NCI-H2081 (cell line): ENCODE measurements at places on chromosomes 7 and 10.
A peak's percentile ranks its signal among the peaks of the same experiment; 100 is the strongest.

DNA sequence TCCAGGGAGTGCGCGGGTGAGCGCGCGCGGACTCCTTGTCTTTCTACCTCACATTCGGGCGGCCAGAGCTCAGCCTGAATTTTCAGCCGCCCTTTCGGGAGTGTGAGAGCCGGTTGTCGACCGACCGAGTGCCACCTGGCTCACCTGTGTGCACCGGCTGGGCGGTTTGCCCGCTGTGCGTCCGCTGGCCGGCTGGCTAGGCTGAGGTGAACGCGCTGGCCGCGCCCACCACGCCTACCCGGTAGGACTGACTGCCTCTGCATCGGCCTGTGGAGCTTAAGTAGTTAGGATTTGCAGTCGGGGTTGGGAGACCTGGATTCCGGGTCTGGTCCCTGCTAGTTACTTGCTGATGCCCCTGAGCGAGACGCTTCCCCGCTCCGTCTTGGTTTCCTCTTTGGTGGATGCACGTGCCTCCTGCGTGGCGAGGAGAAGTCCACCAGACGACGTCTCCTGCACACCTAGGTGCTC is 553 bp downstream of the TSPAN15 start:
- peak; percentile 54 for DNase-seq

- DNase-seq, result no peak
Measured at GRCh38 chr10:105706281-105707026, 1065.4 kb downstream of the SORCS3 start.

- no peak for DNase-seq
Measured at GRCh38 chr7:41529831-41530230, 173.1 kb downstream of the INHBA start.

GRCh38 chr7:85010306-85010705 is 176.6 kb downstream of the SEMA3D start:
- no peak for DNase-seq

DNA sequence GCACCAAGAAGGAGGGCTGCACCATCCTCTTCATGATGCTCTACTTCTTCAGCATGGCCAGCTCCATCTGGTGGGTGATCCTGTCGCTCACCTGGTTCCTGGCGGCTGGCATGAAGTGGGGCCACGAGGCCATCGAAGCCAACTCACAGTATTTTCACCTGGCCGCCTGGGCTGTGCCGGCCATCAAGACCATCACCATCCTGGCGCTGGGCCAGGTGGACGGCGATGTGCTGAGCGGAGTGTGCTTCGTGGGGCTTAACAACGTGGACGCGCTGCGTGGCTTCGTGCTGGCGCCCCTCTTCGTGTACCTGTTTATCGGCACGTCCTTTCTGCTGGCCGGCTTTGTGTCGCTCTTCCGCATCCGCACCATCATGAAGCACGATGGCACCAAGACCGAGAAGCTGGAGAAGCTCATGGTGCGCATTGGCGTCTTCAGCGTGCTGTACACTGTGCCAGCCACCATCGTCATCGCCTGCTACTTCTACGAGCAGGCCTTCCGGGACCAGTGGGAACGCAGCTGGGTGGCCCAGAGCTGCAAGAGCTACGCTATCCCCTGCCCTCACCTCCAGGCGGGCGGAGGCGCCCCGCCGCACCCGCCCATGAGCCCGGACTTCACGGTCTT is 1.9 kb downstream of the FZD1 start:
- DNase-seq, result no peak

DNA sequence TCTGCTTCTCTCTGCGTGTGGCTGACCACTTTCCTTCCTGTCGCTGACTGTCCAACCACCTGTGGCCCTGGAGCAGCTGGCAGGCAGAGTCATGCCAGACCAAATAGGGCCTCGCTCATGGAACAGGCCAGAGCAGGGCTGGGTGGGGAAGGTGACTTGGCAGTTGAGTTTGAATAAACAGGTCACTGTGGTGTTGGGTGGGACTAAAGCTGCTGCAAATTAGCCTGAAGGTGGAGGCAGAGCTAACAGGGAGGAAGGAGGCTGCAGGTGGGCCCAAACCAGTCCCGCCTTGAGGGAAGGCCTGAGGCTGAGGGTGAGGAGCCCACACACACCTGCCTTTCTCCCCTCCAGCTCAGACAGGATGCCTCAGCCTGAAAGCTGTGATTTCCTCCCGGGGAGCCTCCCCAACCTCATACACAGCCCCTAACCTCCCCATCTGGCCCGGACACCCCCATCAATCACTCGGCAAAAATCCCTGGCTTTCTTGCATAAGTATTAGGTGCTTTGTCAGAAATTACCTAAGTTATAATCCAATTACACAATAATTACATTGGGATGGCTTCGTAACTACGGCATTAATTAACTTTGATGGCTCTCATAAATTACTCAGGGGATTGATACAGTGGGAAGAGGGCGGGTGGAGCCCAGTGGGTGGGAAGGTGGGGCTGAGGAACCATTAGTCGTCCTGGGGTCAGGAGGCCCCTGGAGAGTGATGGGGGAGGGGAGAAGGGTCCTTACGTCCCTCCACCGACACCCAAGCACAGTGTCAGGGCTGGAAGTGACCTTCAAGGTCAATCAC is 97.7 kb upstream of the PCBD1 start:
- DNase-seq, result no peak

DNA sequence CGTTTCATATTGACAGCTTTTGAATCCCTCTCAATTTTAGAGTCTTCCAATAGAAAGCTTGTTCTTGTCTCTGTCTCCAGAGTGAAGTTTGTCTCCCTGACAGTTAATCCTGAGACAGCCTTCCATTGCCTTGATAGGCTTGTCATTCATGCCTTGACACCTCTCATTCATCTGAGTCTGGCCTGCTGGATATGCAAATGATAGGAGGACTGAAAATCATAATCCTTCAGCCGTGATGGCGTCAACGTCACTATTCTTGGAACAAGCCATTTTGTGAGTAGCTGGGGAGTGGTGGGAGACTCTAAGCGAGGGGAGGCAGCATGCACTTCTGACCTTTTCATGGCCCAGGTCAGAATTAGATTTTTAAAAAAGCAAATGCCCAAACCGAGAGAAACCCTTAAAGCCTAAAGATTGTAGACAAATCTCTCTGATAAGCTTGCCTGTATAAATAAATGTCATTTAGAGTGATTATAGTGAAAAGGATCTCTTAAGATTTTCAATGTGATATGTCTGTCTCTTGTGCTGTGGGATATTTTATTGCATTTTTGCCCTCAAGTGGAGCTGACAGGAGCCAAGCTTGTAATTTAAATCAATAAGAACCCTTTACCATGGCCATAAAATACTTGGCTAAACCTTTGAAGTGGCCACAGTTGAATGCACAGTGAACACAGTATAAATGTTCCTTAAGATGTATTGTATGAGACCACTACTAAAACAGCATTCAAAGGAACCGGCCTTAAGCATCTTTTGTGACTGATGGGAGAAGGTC is 148.8 kb downstream of the SNX10 start:
- peak; percentile 30 for DNase-seq

DNA sequence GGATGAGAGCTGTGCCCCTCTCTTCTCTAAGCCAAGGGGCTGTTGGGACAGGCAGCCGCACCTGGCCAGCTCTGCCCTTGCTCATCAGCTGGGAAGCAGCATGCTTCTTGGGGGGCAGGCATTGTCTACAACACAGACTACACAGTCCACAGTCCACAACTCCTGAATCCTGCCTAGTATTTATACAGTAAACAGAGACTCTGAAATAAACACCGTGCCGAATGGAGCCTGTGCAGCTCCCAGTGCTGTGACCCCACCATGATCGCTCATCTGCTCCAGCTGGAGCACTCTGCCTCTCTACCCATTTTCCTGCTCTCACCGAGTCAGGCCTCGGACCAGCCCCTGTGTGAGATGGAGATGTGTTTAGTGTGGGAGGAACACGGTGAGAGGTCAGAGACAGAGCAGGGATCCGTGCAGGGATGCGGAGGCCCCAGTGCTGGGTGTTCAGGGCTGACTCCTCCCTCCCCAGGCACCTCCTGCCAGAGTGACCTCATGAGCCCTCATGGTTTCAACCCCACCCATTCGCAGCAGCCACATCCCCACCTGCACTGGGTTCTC is 608.0 kb downstream of the DNAJB6 start:
- no peak for DNase-seq

DNA sequence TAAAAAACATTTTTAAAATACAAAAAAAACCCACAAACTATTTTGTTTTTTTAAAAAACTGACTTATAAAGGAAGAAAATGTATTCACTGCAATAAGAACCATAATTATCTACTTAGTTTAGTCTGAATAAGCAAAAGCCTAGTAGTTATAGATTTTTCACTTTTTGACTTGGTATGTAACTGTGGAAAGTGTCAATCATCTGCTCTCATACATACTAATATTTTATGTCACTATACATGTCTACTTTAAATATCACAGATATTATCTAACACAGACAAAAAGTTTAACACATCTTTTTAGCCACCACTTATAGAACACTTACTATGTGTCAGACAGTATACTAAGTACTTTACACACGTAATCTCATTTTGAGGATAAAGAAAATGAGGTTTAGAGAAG is 3.2 kb upstream of the JMJD1C start:
- no peak for DNase-seq

DNA sequence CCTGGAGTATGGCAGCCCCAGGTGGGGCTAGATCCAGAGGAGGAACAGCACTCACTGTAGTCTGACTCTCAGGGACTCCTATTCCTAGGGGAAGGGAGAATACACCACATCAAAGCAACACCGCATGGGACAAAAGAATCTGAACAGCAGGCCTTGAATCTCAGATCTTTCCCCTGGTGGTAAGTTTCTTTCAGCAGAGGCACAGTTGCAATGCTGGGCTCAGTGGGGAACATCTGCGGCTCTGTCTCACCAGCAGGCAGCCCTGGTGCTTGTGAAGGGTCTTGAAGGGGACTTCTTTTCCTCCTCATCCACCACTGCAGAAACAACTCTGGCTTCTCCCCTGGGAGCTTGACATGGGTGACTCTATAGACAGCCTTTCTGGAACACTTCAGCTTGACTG is 111.2 kb upstream of the ARHGAP21 start:
- no peak for DNase-seq

DNA sequence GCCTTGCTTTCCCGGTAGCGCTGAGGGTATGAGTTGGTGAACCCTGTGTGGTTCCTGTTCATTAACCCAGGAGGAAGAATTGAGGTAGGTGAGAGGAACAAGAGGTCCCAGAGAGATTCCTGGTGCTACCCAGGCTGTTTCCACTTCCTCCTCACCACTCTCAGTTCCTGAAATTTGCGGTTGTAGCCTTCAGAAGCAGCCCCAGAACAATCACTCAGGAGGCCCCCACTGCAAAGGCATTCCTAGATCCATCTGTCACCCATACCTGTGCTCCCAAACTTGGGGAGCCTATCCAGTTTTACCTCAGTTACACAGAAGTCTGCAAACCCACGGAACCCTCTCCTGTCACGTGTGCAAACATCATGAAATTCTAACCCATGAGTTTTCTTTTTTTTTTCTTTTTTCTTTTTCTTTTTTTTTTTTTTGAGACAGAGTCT is 9.0 kb upstream of the PIP4K2A start:
- no peak for DNase-seq

GRCh38 chr10:84269773-84270172 is 24.9 kb downstream of the RGR start:
- no peak for DNase-seq

DNA sequence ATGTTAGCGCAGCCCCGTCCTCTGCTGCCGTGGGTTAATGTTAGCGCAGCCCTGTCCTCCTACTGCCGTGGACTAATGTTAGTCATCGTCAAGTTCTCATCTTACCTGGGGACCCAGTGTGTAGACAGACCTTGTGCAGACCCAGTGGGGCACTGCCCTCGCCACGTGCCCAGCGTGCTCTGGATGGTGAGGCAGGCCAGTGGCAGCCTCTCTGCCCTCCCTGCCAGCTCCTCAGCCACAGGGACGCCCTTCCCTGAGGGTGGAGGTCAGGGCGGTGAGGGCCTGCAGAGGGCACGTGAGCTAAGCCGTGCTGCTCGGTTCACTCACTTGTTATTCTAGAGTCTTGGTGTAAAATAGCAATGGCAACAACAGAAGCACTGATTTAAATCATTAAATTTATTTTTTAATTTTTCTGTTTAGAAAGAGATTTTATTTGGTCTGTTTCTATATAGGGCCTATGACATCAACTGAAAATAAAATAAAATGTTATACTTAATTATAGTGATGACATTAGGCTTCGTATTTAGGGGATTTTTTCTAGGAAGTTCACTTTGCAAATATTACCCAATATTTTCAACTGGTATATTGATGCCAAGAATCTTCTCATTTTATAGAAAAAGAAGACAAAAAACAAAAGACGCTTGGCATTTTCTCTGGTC is 48.4 kb downstream of the NKX6-2 start:
- no peak for DNase-seq

DNA sequence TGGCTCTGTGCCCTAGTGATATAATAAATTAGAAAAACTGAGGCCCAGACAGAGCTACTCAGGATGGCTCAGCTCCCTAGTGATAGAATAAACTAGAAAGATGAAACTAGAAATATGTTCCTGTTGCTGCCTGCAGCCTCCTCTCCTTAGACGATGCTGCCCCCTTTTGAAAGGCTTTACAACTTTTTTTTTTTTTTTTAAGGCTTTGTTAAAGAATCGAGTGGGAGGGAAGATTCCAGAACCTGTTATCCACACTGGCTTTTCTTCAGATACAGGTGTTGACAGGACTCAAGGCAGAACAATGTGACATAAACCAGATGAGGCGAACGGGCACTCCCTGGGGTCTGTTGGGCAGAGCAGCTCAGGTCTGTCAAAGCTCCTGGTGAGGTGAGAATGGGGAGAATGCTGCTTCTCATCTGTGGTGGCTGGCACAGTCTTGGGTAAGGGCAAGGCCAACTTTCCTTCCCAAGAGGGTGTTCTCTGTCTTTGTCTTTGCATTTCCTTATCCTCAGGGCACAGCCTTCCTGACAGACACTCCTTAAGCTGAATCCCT is 175.1 kb downstream of the COBL start:
- peak; percentile 28 for DNase-seq

DNA sequence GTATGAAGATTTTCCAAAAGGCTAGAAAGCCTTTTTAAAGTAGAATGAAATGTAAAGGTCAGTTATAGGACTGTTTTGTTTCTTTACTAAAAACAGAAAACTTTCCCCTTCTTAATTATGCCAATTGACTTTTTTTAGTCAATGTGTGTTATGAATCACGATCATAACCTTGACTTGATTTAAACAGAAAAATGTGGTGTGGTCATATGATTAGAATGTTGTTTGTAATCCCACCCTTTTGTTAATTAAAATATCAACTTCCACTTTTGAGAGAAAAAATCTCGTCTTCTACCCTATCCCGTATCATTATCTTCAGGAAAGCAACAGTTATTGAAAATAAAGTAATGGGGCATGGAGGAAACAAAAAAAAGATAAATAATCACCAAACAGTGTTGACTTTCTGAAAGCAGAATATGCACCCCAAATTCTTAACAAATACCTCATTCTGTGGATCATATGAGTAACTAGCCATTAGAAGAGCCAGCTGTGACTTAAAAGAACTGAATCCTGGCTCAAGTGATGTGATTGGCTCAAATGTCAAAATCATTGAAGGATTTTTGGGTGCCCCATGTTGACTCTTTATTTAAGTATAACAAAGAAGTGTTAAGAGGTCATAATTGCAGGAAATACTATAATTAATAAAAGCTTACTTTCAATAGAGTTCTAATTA is 32.3 kb upstream of the SLC16A12 start:
- DNase-seq, result no peak
